ENCODE measurements at places on chromosomes 12 and 14. TPM values are rescaled to one million over a fixed set of nuclear protein-coding genes. Genes with fewer than 3 reads are reported as not detected.
A peak's percentile ranks its signal among the peaks of the same experiment; 100 is the strongest.

- peaks cover 9% of the 10 kb centered on the region for H3K27me3 ChIP-seq
- H3K27ac ChIP-seq: no peak overlapping the region
- H3K36me3 ChIP-seq: peaks cover 4% of the 10 kb centered on the region
- peaks cover 20% of the 10 kb centered on the region for H3K4me1 ChIP-seq
Observed at GRCh38 chr14:101601606-101602465, 40.5 kb downstream of the DIO3 start.

DNA sequence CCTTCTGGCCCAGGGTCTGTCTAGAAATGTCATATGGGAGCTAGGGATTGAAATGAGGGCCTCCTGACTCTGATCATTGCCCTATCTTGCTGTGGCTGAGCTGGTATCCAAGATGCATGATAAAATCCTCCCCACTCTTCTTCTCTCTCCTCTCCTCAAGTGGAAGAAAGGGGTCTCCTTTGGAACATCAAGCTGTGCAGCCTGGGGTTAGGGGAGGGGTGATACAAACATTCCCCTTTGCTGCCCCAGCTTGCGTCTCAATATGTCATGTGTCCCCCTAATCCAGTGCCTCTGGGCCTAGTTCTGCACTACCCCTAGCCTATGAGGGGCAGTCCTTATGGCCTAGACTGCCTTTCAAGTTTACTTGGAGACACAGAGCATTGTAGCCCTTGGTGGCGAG is 8.5 kb downstream of the RDH16 start:
- H3K4me3 ChIP-seq: no peak overlapping the region
- H3K36me3 ChIP-seq: no peaks in the 10 kb centered on the region
- DNase-seq: no peak
- no peak overlapping the region for H3K27ac ChIP-seq
- peaks cover 26% of the 10 kb centered on the region for H3K27me3 ChIP-seq

The CLEC4C gene
- total RNA-seq: not detected

- no peak overlapping the region for H3K4me3 ChIP-seq
- no peak overlapping the region for H3K27ac ChIP-seq
- no peak for DNase-seq
- H3K36me3 ChIP-seq: no peaks in the 10 kb centered on the region
Observed at GRCh38 chr14:26163761-26164160, 434.1 kb downstream of the NOVA1 start.

- no peaks in the 10 kb centered on the region for H3K27me3 ChIP-seq
- no peak for DNase-seq
- peaks cover 27% of the 10 kb centered on the region for H3K36me3 ChIP-seq
- H3K4me1 ChIP-seq: peaks cover 43% of the 10 kb centered on the region
- no peak overlapping the region for H3K27ac ChIP-seq
Observed at GRCh38 chr12:45745861-45746277, 16.4 kb downstream of the ARID2 start.

The DTX1 gene
- total RNA-seq: 0.29 TPM

- no peaks in the 10 kb centered on the region for H3K36me3 ChIP-seq
- no peak overlapping the region for H3K4me3 ChIP-seq
- no peaks in the 10 kb centered on the region for H3K27me3 ChIP-seq
- no peak for DNase-seq
- no peak overlapping the region for H3K27ac ChIP-seq
Observed at GRCh38 chr14:101247842-101248725, 313.2 kb upstream of the DIO3 start.

DNA sequence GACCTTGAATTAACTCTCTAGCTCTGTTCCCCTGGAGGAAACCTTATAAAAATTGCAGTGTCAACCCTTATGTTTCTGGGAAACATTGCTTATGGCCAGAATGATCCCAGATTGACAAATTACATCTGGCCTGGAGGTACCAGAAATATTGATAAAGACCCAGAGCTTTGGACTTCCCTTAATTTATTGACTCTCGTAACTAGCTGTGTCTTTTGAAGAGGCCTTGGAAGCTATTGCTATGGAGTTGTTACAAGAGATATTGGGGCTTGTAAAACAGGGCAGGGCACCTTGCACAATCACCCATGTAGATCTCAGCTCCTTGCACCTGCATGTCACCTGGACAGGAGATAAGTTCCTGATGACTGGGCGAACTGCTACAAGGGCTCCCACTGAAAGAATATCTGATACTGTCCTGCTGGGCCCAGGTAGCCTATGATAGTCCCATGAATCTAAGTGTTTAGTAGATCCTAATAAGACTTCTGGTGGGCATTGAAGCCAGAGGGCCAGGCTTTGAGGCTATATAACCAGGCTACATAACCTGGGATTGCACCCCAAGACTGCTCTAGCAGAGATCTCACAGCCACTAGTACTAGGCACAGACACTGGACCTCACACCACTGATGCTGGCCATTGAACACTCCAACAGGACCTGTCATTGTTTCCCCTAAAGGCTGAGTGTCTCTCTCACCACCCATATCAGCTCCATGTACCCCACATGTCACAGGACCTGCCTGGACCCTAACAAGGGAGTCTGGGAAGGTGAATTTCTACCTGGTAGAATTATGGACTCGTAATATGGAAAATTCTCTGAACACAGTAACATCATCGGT is 135.7 kb upstream of the PWP1 start:
- no peak overlapping the region for H3K4me3 ChIP-seq
- no peak overlapping the region for H3K27ac ChIP-seq
- H3K27me3 ChIP-seq: no peaks in the 10 kb centered on the region
- no peak for DNase-seq
- peaks cover 7% of the 10 kb centered on the region for H3K4me1 ChIP-seq

DNA sequence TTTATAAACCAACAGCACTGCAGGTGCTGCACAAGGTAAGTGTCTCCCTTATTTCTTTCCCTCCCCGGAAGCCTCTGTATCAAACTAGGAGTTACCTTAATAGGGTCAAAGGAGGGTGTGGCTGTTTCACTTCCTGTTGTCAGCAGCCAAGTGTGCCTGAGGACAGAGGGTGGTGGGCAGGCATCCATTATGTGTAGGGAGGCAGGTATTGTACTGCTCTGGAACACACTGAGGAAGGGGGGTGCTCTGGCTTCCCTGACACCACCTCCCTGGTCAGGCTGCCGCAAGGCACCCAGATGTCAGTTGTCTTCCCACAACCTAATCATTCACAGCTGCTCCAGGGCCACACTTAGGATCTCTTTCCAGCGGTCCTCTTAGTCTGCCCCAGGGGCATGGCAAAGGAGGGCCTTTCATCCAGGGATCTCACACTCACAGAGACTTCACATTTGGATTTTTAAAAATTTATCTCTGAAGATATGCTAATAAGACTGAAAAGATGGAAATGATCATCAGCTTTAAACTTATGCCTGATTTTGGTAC is 132.0 kb upstream of the ARHGAP5 start:
- H3K4me1 ChIP-seq: peaks cover 15% of the 10 kb centered on the region
- peak overlapping the region; percentile 28 for H3K4me3 ChIP-seq
- no peak for DNase-seq

GRCh38 chr12:22361785-22362184 is 27.3 kb upstream of the ST8SIA1 start:
- peaks cover 9% of the 10 kb centered on the region for H3K27me3 ChIP-seq
- no peak overlapping the region for H3K27ac ChIP-seq
- H3K4me3 ChIP-seq: no peak overlapping the region
- no peaks in the 10 kb centered on the region for H3K36me3 ChIP-seq
- DNase-seq: no peak

GRCh38 chr12:123445388-123446332 is 9.2 kb upstream of the RILPL2 start:
- H3K36me3 ChIP-seq: peaks cover 2% of the 10 kb centered on the region
- H3K27ac ChIP-seq: peak overlapping the region; percentile 57
- no peak for DNase-seq
- H3K4me3 ChIP-seq: peak overlapping the region; percentile 27
- no peaks in the 10 kb centered on the region for H3K27me3 ChIP-seq
- peaks cover 25% of the 10 kb centered on the region for H3K4me1 ChIP-seq

DNA sequence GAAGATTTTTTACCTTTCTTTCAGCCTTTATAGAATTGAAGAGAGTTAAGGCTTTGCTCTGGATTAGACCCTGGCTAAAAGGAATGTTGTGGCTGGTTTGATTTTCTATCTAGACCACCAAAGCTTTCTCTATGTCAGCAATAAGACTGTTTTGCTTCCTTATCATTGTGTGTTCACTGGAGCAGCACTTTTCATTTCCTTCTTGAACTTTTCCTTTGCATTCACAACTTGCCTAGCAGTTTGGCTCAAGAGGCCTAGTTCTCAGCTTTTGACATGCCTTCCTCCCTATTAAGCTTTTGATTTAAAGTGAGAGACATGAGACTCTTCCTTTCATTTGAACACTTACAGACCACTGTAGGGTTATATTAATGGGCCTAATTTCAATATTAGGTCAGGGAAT is 64.1 kb upstream of the USP15 start:
- H3K27ac ChIP-seq: no peak overlapping the region
- H3K4me1 ChIP-seq: peaks cover 17% of the 10 kb centered on the region
- peaks cover 47% of the 10 kb centered on the region for H3K27me3 ChIP-seq
- H3K4me3 ChIP-seq: no peak overlapping the region
- no peak for DNase-seq

DNA sequence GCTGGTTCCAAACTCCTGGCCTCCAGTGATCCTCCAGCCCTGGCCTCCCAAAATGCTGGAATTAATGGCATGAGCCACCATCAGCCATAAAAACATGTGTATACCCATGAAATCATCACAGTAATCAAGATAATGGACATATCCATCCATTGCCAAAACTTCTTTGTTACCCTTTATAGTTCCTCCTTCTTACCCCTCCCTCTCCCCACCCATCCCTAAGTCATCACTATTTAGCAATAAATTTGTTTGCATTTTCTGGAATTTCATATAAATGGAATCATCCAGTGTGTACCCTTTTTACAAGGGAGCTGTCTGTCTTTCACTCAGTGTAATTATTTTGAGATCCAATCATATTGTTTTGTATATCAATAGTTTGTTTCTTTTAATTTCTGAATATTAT is 42.4 kb downstream of the RPH3A start:
- no peak for DNase-seq
- H3K27me3 ChIP-seq: peaks cover 15% of the 10 kb centered on the region
- H3K36me3 ChIP-seq: no peaks in the 10 kb centered on the region
- H3K4me3 ChIP-seq: no peak overlapping the region
- no peak overlapping the region for H3K27ac ChIP-seq
- no peaks in the 10 kb centered on the region for H3K4me1 ChIP-seq

- peak overlapping the region; percentile 97 for H3K4me3 ChIP-seq
- H3K27me3 ChIP-seq: no peaks in the 10 kb centered on the region
- H3K4me1 ChIP-seq: peaks cover 41% of the 10 kb centered on the region
- peaks cover 10% of the 10 kb centered on the region for H3K36me3 ChIP-seq
- peak overlapping the region; percentile 95 for H3K27ac ChIP-seq
Observed at GRCh38 chr12:118377884-118378470, 1.6 kb downstream of the SUDS3 start.

GRCh38 chr12:59444932-59445331 is 150.9 kb upstream of the SLC16A7 start:
- H3K27me3 ChIP-seq: no peaks in the 10 kb centered on the region
- H3K4me3 ChIP-seq: no peak overlapping the region
- no peaks in the 10 kb centered on the region for H3K4me1 ChIP-seq

The SYNDIG1L gene
- total RNA-seq: not detected

DNA sequence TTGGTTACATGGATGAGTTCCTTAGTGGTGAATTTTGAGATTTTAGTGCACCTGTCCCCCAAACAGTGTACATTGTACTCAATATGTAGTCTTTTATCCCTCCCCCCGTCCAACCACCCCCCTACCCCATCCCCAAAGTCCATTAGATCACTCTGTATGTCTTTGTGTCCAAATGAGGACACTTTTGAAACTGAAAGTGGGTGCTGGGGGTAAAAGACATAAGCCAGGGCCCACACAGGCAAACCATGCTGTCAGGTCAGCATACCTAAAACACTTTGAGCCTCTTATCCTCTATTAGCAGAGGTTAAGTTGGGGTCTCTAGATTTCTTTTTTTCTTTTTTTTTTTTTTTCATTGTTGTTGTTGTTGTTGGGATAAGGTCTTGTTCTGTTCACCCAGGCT is 31.3 kb upstream of the KICS2 start:
- DNase-seq: no peak
- no peaks in the 10 kb centered on the region for H3K4me1 ChIP-seq
- H3K27ac ChIP-seq: no peak overlapping the region
- H3K4me3 ChIP-seq: no peak overlapping the region
- no peaks in the 10 kb centered on the region for H3K36me3 ChIP-seq

DNA sequence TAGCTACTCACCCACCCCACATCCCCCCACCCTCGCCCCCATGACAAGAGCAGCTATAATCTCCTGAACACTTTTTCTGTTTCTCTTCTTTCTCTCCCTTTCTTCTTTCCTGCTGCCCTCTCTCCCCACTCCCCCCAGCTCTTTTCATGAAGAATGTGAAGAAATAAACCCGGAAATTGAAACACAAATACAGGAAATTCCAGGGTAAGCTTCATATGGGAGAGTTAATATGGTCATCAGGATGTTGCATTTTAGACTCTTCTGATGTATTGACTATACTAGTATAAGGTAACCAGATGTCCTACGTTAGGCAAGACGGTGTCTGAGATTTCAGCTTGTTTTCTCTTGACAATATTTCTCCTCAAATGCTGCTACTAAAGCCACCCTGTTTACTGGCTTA is 41.6 kb upstream of the LRIG3 start:
- H3K4me3 ChIP-seq: no peak overlapping the region
- DNase-seq: no peak
- H3K27ac ChIP-seq: no peak overlapping the region

The NUAK1 gene
- total RNA-seq: not detected

DNA sequence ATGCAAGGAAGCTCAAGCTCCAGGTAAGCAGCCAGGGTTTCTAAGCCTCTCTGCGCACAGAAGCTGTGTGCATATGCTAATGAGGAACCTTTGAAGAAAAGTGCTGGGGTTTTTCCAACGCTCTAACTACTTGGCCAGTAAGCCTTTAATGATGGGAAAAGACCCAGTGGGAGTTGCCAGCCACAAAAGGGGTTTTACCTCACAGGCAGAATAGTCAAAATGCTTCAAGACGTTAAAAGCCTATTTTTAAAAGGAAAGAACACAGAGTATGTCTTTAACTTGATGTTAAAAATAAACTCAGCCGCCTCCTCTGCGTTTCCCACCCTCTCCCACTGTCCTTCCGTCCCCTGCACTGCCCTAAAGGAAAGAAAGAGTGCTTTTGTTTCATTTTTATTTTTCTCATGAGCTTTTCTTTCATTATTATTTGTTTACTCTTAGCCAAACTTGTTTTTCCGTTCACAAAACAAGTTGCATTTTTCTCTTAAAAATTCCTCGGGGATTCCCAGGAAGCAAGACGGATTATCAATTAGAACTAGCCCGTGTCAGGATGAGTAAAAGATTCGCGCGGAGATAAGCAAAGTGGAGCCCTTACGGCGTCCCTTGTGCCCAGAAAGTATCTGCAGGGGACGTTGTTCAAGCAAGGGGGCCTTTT is 209.8 kb upstream of the NUDT4 start:
- peaks cover 2% of the 10 kb centered on the region for H3K27me3 ChIP-seq
- H3K4me3 ChIP-seq: peak overlapping the region; percentile 37
- peaks cover 18% of the 10 kb centered on the region for H3K4me1 ChIP-seq
- peak overlapping the region; percentile 18 for H3K27ac ChIP-seq
- DNase-seq: peak; percentile 6

The HOXC10 gene
- not detected for total RNA-seq

DNA sequence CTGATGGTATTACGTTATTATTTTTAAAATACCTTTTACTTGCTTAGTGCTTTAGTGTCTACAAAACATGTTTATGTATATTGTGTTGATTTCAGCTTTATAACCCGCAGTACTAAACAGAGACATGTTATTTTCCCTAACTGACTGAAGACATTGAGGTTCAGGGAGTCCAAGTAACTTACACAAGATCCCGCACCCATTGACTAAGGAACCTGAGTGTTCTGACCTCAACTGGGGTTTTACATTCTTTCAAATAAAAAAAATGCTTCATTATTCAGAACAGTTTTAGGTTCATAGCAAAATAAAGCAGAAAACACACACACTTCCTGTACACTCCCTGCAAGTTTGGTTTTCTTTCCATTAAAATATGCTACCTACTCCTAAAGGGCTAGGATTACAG is 60.4 kb upstream of the METAP2 start:
- no peaks in the 10 kb centered on the region for H3K4me1 ChIP-seq
- H3K4me3 ChIP-seq: no peak overlapping the region
- peaks cover 7% of the 10 kb centered on the region for H3K27me3 ChIP-seq
- no peak for DNase-seq

All from activated T-helper 1 cell treated with anti-CD3 and anti-CD28 coated beads, Interleukin-12 subunit alpha, Interleukin-12 subunit beta, Interleukin-2, Interleukin-4 antibody, amounts not matched to agents 30 ng/mL and 10 ng/mL and 1 ng/mL, durations not matched to agents 14 hours and 24 hours and 36 hours (primary cell).